ENCODE measurements at places on chromosomes 5 and 9.

GRCh38 chr9:131562032-131562959, 17.0 kb downstream of the PRRT1B start:
- DNase-seq, result no peak

GRCh38 chr5:100757618-100758017, 145.5 kb downstream of the ST8SIA4 start:
- no peak for DNase-seq

GRCh38 chr5:145718956-145719355, 116.2 kb downstream of the PRELID2 start:
- DNase-seq, result no peak

GRCh38 chr9:112556497-112557442, 70.1 kb downstream of the KIAA1958 start:
- no peak for DNase-seq

- no peak for DNase-seq
Observed at GRCh38 chr9:27945386-27945785, 372.1 kb upstream of the C9orf72 start.

GRCh38 chr5:65172486-65173129, 309.1 kb downstream of the ADAMTS6 start:
- peak; percentile 80 for DNase-seq

- DNase-seq, result no peak
Observed at GRCh38 chr5:149387081-149387631, 8.1 kb upstream of the IL17B start.

DNA sequence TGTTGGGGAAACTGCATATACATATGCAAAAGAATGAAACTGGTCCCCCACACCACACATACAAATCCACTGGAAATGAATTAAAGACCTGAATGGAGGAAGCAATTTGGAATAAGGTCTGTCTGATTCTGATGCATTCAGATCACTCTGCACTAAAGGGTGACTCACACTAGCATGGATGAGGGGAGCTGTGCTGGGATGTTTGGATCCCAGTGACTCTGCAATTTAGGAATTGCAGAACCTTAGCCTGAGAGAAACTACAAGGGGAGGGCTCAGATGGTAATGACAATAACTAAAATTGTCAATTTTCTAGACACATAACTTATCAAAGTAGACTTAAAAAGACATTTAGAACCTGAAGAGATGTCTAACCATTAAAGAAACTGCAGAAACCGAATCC, 312.0 kb downstream of the CDK5RAP2 start:
- DNase-seq, result no peak

DNA sequence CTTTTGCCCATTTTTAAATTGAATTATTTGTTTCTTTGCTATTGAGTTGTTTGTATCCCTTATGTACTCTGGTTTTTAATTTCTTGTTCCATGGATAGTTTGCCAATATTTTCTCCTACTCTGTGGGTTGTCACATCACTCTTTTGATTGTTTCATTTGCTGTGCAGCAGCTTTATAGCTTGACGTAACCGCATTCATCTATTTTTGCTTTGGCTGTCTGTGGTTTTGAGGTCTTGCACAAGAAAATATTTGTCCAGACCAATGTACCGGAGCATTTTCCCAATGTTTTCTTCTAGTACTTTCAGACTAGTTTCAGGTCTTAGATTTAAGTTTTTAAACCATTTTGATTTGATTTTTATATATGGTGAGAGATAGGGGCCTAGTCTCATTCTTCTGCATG, 36.2 kb upstream of the ZNF366 start:
- no peak for DNase-seq

DNA sequence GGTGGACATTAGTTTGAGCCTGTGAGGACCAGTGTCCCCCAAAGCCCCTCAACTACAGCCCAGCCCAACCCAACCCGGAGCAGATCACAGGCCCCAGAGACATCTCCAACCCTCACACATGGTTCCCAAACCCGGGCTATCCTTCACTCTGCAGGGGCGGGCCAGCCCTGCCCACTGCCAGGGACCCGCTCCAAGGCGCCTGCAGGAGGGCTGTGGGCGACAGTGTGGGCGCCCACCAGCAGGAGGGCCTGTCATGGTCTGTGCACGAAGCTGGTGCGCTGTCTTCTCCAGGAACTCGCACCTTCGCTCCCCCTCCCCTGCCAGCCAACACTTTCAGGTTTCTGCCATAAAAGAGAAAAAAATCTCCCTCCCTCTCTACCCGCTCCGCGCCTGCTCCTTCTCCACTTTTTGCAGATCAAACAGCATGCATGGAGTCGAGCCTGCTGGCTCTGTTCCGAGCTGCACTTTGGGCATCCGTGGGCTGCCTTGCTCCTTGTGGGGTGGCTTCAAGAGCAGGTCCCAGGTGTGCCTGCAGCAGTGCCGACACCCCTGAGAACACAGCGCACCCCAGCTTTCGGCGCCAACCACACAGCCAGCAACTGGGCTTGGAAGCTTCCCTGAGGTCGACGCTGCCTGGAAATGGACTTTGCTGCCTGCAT, 133.7 kb upstream of the PPP1R26 start:
- no peak for DNase-seq

Measured in stimulated activated CD8-positive, alpha-beta memory T cell treated with anti-CD3 and anti-CD28 coated beads, Interleukin-7, amount 100 ng/mL, for 48 hours (primary cell).